Effector CD4-positive, alpha-beta T cell (primary cell): ENCODE measurements at places on chromosomes 3 and 15.

DNA sequence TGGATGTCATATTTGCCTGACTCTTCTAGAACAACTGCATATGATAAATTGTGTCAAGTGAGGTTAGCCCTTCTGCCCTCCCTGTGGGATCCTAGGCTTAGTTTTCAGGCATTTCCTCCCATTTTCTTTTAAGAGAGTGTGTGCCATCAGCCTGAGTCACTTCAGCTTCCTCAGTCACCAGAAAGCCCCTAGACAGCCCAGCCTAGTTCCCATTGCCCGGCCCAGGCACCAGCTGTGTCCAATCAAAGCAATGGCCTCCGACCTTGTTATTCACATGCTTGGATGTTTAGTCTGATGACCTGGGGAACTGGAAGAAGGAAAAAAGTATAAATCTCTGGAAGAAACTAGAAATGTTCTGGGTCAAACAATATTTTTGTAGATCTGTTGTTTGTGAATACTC lies 221.9 kb upstream of the LRIG1 start:
- DNase-seq = no peak

DNA sequence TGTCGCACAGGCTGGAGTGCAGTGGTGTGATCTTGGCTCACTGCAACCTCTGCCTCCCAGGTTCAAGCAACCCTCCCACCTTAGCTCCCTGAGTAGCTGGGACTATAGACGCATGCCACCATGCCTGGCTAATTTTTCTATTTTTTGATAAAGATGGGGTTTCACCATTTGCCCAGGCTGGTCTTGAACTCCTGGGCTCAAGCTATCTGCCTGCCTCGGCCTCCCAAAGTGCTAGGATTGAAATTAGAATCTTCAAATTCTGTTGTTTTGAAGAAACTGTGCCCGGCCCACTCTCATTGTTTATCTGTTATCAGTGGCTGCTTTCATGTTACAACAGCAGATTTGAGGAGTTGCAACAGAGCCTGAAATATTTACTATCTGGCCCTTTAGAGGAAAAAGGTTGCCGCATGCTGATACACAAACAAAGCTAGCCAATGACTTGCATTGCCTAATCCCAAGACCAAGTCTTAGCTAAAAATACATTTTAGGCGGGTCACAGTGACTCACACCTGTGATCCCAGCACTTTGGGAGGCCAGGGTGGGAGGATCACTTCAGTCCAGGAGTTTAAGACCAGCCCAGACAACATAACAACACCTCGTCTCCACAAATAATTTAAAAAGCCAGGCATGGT lies 43.2 kb upstream of the PPP4R2 start:
- no peak for DNase-seq

DNA sequence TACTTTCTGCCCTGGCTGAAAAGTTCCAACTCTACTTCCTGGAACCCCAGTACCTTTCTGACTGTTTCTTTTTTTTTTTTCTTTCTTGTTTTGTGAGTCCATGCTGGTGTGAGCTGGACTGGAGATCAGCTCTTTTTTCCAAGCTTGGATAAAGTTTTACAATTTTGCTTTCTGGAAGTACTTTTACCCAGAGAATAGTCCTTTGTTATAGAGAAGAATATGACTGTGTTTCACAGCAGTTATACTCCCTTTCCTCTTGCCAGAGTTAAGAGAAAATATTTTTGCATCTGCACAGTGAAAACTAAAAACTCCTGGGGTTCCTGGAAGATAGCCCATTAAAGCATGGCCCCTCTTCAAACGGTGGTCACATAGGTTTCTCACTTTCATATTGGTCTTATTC lies 1100.6 kb downstream of the OTOL1 start:
- no peak for DNase-seq

DNA sequence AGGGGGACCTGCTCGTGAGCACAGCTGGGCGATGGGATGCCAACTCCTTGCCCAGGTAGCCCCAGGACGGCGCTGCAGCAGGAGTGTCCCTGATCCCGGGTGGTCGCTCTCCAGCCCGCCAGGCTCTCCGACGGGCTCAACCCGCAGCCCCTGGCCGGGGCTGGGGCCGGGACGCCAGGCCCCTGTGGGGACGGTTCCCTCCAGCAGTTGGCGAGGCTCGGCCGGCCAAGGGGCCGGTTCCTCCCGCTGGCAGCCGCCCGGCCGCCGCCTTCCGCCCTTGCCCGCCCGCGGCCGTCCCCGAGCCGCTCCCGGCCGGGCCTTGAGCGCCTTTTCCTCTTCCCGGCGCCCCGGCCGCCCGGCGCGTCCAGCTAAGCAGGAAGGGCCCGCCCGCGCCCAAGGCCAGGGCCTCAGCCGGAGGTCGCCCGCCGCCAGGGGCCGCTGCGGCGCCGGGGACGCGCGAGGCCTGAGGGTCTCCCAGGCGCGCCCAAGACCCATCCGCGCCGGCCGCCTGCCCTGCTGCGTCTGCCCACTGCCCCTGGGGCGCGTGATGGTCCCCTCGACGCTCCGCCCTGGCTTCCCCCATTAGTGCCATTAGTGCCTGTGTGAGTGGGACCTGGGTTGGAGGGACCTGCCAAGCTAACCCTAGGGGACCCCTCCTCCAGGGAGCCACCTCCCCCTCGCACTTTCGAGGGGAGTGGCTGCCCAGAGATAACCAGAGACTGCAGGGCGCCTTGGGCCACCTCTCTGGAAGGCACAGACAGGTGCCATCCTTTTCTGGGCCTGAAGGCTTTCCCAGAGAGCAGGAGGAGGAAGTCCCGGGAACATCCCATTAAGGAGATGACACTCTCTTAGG lies 106.4 kb downstream of the FBLN2 start:
- DNase-seq = no peak

DNA sequence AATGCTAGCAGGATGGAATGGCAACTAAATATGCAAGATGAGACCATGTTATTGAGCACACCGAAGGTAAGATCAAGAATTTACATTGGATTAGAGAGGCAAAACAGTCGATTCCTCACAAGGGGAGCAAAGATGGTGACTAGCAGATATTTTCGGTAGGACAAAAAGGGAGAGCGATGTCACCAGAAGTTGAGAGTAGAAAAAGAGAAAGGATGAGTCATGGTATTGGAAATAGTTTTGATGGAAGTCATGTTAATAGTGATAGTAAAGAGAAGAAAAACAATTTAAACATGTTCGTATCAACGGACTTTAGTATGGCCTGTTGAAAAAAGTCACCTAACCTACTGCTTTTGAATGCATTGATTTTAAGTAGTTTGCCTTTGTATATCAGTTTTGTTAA lies 55.0 kb downstream of the UBE2E2 start:
- no peak for DNase-seq

DNA sequence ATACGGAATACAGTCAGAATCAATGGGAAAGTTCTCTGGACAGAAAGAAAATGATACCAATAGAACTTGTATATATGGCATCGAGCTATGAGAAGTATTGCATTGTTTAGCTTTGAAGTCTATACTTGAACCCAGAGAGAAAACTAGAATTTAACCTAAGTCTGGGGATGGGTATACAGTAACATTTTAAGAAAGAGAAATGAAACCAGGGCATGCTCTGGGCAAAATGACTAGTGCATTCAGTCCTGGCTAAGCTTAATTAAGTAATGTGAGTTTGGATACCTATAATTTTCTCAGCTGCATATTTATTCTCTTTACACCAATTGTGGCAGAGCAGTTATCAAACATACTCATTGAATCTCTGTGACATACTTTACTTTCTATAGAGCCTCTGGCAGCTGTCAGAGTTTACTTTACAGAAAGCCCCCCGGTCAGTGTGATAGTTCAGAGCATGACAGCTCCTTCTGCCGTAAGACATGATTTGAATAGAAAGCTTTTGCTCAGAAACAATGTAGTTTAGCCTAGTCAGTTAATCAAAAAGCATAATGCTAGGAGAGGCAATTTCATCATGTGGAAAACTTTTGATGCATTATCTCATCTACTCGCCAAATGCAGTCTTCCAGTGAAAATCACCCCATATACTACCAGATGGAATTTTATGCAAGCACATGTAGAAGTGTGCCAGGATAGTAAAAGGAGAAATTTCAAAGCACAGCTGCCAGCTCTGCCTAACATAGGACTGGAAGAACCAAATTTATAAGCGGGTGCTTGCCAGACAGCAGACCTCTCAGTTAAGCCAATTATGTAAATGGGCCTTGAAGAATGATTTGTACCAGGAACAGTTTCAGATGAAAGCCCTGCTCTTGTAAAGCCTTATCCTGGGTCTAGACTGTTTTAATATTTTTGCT lies 40.7 kb downstream of the OXSM start:
- DNase-seq = no peak

GRCh38 chr3:15324379-15324808 lies 8.0 kb downstream of the SH3BP5 start:
- no peak for DNase-seq

DNA sequence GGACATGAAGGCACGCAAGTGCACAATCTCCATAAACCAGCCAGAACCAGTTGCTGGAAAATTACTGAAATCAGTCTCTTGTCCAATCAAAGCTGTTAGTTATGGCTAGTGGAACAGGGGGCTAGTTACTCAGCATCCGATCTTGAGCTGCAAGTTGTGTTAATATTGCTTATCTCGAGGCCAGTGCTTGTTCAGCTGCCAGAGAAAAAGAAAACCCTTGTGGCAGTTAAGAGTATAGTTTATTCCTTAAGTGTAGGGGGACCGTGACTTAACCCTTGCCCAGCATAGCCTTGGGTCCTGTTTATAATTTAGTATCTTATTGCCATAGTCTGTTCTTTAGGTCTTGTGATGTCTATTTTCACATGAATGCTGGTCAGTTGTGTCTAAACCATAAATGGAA lies 268.5 kb downstream of the CD47 start:
- DNase-seq = no peak

- no peak for DNase-seq
These were observed 104.4 kb downstream of the EEFSEC start for GRCh38 chr3:128257632-128258031.

DNA sequence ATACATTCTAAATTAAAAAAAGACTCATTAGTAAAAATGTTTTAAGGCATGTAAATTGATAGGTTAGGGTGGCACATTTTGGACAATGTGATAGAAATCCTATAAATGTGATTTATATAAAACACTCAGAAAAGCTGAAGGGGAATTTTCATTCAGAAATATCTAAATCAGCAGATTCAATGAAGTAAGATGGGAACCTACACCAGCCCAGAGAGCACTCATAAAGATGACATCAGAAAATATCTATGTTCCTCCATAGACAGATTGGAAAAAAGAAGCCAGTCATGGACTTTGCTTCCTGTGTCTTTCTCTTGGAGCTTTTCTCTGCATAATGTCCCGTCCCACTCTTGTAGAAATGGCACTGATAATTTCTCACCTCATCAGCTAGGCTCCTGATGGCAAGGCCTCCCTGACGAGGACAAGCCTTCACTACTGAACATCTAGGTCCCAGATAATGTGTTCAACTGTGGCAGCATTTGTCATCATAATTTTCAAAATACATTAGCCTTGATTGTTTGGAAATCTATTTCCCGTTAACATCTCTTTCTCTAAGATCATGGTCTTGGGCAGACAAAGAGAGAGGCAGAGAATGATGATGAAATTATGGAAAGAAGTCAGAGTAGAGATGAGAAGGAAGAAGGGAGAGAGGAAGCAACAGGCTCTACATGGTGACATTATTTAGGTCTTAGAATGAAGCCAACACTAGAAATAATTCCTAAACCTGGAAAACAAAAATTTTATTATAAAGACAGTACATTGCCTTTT lies 354.4 kb downstream of the NTRK3 start:
- DNase-seq = no peak

- DNase-seq = no peak
These were observed 92.8 kb downstream of the TFG start for GRCh38 chr3:100802126-100802525.

GRCh38 chr3:40079847-40080240 lies 229.7 kb upstream of the EIF1B start:
- DNase-seq = no peak

GRCh38 chr3:186315581-186316354 lies 46.3 kb downstream of the DGKG start:
- DNase-seq = no peak

GRCh38 chr3:13879946-13880810 lies at the start of gene WNT7A:
Gene WNT7A, minus strand, starts transcription at chr3:13880071. Its CDS starts 255 bp downstream, at chr3:13879816.
- peak; percentile 59 for DNase-seq

- DNase-seq = no peak
These were observed 465 bp upstream of the GK5 start for GRCh38 chr3:142225885-142226215.

- no peak for DNase-seq
These were observed 109.1 kb downstream of the PPP2R3A start for GRCh38 chr3:136074546-136075170.

- DNase-seq = no peak
These were observed 117.5 kb downstream of the EEFSEC start for GRCh38 chr3:128270559-128271492.

GRCh38 chr3:70905491-70905890 lies 593.1 kb upstream of the MDFIC2 start:
- no peak for DNase-seq

DNA sequence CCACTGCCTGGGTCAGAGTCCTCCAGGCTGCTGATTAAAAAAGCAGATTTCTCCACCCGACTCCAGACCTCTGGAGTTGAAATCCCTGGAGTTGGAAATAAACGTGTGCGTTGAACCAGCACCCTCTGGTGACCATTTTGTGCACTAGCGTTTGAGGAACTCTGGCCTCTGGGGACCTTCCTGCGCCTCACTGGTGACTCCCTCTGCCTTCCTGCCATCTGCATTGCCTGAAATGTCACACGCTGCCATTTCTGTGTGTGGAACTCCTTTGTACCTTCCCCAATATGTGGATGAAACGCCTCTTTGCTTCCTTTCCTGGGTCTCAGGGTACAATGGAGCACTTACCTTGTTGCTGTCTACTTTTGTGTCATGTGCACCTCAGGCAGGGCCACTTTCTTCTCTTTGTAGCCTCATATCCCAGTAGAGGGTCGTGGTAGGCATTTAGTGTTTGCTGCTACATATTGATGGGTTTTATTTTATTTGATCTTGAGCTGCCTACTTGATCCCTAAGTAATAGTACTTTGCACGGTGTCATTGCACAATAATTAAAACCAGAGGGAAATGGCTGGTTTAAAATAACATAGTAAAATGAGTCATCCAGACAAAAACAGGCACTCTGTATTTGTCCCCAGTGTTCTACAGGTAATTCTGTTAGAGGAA lies 56.8 kb downstream of the GPR171 start:
- DNase-seq = peak; percentile 10

GRCh38 chr3:8488877-8489276 lies 12.7 kb upstream of the LMCD1 start:
- DNase-seq = no peak

DNA sequence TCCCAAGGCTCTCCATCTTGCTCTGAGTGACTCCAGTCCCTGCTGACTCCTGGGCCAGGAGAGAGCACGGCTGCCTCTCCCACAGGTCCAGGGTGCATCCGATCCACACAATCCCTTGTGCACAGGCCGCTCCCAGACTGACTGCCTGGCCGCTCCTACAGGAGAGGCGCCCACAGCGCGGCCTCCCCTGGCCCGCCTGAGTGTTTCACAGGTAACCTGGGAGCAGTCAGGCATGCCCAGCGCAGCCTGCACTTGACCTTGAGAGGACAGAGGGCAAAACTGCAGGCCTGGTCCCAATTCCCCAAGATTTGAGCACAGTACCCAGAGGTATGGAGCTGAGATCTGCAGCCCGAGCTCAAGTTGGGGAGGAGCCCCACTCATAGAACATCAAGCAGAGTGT lies 490.2 kb downstream of the CNTN6 start:
- DNase-seq = no peak
